ENCODE measurements at places on chromosomes 7 and 10.

- DNase-seq, result no peak
These were observed 1.1 kb downstream of the CUX1 start for GRCh38 chr7:101818287-101819071.

- no peak for DNase-seq
These were observed 185.7 kb downstream of the STK31 start for GRCh38 chr7:23895666-23896096.

GRCh38 chr10:21820952-21821351 is 182.6 kb downstream of the DNAJC1 start:
- DNase-seq, result no peak

GRCh38 chr10:124193309-124193696 is 99.9 kb upstream of the CHST15 start:
- no peak for DNase-seq

DNA sequence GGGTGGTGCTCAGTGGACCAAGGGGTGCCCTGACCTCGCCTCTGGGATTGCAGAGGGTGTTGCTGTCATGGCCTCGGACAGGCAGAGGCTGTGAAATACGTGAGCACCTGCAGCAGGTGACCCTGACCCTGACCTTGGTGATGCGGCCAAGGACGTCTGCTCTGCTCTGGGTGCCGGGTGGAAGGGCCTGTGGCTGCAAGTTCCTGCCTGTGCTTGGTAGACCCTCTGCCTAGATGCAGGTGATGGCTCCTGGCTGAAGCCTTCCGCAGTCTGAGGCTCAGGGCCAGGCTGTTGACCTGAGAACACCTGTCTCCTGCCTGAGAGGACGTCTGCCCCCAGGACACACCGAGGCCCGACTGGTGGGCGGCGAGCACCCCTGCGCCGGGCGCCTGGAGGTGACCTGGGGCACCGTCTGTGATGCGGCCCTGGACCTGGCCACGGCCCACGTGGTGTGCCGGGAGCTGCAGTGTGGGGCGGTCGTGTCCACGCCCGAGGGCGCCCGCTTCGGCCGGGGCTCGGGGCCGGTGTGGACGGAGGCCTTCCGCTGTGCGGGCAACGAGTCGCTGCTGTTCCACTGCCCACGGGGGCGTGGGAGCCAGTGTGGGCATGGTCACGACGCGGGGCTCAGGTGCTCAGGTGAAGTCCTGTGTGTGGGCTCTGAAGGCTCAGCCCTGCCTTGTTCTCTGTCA is 4.4 kb downstream of the SCART1 start:
- DNase-seq, result no peak

- no peak for DNase-seq
These were observed 345.2 kb upstream of the SHH start for GRCh38 chr7:156157409-156158012.
